ENCODE measurements at places on chromosomes 5 and 9.

DNA sequence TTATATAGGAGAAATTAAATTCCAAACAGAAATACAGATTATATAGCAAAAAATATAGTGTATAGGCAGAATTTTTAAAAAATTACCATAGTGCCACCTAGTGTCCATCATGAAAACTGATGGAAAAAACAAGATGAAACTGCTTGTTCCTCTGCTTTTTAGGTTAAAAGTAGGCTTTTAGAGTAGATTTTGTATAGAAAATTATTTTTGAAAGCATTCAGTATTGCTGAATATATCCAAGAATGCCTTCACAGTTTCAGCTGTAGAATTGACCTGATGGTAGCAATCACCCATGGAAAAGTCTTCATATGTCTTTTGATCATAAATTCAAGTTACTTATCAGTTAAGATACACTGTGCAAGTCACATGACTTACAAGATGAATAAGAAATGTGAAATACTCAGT lies 19.7 kb downstream of the RIOK2 start:
- no peak for DNase-seq

DNA sequence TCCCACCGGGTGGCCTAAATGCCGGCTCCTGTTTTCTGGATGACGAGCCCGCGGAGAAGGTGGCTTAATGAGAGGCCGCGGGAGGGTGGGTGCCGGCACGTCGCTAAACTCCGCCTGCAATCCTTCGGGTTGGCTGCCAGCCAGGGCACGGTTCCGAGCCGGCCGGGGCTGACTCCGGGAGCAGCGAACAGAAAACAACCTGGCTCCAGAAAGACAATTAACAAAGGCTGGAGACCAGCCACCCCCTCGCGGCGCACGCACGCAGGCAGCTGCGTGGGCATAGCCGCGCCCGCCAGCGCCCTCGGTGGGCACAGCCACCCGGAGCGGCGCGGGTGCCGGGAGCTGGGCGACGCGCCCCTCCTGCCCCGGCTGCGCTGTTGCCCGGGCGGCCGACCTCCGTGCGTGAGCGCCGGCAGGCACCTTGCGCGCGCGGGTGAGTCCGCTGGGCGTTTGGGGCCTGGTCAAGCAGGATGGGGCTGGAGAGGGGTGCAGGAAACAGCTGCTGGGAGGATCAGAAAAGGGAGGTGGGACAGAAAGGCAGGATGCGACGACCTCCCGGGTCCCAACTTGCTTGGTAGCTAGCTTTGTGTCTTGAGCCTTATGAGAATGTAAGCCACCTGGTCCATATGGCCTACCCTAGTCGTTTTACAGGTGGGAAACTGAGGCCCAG lies at the start of gene ARHGEF37:
Gene ARHGEF37, plus strand, starts transcription at position 307 of the 670 bp plus-strand sequence. CDS start 16,272 bp downstream, outside the sequence.
- peak; percentile 51 for DNase-seq

DNA sequence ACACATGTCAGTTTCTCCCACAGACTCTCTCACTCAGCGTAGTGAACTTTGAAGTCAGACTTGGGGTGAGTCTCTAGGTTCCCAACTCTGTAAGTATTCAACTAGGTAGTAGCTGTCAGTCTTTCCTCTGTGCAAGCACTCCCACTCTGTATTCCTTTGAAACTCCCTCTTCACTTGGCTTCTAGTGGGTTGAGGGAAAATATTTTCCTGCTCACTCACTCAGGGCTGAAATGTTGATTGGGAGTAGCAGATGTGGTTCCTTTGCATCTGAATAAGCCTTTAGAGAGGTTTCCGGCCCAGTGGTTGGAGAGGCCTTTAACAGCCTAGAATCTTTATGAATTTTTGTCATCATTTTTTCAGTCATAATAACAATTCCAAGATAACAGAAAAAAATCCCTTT lies 18.1 kb upstream of the ARRDC3 start:
- DNase-seq: no peak

DNA sequence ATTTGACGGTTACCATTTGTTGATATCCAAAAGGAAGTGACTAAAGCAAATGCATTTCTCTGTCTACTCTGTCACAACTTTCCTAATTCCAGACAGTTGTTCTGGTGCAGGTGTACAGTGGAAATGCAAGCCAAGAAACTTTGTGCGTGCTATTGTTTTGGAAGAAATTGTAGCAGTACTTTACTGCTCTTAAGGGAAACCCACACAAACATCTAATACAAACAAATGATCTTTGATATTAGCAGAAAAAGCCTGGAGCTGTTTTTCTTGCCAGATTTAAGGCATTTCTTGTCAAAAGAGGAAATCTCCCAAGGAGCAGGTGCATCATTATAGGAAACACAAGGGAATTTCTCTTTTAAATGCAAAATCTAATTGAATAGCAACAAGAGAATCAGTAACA lies 2.0 kb downstream of the SNCAIP start:
- no peak for DNase-seq

DNA sequence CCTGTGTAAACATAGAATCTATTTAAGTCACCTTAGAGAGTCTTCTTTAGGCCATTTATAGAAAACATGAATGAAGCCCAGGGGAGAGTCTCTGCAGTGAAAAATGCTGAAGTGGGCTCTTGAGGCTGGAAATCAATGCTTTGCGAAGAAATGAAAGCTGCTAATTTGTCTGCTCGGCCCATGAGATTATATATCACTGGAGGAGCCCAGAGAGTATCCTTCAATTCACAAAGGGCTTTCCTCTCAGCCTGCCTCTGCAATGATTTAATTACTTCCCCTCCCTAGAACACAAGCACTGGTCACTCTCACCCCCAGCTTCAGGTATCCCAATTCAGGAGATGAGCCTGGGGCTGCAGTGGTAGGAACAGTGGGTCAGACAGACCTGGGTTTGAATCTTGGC lies 8.2 kb upstream of the DRD1 start:
- no peak for DNase-seq

GRCh38 chr9:130530938-130531337 lies 48.4 kb upstream of the FUBP3 start:
- no peak for DNase-seq

Measured in cortex of kidney (tissue), 1 donor.